ENCODE measurements at places on chromosomes 5 and 9.

DNA sequence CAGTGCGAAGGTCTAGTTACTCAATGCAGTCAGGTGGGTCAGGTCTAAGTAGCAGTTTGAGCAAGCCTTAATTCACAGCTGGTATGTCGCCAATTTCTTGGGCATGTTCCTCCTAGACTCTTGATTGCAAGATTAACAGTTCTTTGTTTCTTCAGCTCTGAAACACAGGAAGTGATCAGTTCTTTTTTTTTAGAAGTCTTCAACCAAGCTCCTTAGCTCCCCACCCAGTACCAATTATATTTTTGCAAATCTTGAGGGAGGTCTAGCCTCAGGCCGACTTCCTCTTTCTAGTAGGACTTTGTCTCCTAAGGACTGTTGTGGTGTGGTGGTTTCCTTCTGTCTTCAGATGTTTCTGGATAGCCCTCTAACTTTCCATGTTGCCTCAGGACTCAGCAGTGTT is 2054.2 kb downstream of the MAT2B start:
- no peak for DNase-seq

DNA sequence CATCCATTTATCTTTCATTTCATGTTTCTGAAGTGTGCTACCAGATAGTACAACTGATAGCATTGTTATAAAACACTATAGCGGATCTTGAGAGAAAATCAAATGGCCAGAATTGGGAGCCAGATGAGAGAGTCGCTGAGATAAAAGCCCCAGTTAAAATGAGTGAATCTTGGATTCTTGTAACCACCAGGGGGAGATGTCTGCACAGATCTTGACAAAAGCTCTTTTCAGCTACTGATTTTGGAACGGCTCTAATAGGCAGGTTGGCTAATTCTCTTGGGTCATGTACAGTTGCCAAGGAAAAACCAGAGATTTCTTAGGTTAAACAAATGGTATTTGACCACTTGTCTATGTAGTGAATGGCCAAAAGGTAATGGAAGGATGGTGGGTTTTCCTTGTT is 21.7 kb downstream of the F2RL2 start:
- peak; percentile 46 for DNase-seq

DNA sequence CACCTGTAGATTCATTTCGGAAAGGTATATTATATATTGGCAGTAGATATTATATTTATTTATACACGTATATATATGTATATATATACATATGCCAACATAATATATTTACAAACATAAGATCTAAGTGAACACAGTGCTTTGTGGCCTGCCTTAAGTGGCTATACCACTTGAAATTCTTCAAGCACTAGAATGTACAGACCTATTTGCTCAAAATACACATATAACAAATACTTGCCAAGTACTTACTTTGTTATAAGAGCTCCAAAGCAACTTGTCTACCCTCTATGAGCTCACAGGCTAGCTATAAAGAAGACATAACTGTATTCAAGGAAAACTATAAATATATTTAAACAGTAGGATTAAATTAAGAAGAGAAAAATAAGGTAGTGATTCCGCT is 33.6 kb upstream of the SLC36A1 start:
- DNase-seq, result no peak

DNA sequence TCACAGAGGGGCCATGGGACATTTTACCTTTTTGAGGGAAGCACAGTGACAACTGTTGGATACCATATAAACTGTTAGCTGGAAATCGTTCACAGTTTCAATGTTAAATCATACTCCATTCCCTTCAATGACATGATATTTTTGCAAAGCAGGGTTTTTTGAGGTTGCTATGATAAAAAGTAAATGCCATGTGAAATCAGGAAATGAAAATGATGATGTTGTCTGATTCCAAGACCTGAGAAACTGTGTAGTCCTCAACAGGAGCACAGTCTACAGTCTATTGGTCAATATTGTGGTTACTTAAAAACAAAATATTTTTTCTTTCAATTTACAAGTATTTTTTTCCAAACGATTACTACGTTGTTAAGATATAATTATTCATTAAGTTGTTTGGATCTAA is 24.0 kb upstream of the ADAM19 start:
- DNase-seq, result no peak

DNA sequence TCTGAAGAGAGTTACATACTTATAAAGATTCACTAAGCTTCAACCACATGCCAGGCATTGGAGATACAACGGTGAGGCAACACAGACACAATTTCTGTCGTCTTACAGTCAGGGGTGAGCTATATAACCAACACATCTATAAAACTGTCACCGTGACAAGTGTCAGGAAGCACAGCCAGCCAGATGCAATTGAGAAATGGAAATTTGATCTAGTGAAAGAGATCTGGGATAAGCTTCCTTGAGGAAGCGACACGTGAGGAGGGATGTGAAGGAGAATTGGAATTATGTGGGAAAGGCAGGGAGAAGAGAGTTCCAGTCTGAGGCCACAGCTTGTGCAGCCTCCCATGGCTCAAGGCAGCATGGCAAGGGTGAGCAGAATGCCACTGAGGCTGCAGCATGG is 50.9 kb upstream of the ZNF354B start:
- no peak for DNase-seq

DNA sequence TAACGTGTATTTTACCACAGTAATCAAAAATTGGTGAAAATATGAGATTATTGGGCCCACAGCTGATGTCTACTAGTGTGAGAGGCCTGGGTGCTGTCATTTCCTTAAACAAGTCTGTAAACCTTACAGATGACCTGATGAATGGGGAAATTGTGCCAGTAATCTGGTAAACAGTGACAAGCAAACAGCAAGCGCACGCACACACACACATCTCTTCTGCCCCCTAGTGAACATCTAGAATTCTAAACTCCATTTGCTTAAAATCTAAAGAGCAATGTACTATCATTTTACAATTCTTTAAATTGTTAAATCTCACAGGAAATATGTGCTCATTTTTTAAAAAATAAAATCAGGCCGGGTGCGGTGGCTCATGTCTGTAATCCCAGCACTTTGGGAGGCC is 7.5 kb upstream of the RAPGEF1 start:
- DNase-seq, result no peak

GRCh38 chr5:170444181-170444580 is 55.0 kb upstream of the KCNMB1 start:
- DNase-seq, result no peak

DNA sequence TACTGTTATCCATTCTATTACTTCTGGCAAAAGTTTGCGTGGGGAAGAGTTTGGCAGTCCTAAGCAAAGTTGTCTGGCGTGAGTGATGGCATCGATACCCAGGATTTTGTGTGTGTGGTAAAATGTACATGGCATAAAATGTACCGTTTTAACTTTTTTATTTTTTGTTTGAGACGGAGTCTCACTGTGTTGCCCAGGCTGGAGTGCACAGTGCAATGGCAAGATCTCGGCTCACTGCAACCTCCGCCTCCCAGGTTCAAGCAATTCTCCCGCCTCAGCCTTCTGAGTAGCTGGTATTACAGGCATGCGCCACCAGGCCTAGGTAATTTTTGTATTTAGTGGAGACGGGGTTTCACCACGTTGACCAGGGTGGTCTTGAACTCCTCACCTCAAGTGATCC is 55.4 kb upstream of the TJP2 start:
- no peak for DNase-seq

GRCh38 chr5:37043693-37044092 is 167.1 kb downstream of the NIPBL start:
- no peak for DNase-seq

GRCh38 chr9:94813379-94813778 is 86.9 kb downstream of the AOPEP start:
- no peak for DNase-seq

DNA sequence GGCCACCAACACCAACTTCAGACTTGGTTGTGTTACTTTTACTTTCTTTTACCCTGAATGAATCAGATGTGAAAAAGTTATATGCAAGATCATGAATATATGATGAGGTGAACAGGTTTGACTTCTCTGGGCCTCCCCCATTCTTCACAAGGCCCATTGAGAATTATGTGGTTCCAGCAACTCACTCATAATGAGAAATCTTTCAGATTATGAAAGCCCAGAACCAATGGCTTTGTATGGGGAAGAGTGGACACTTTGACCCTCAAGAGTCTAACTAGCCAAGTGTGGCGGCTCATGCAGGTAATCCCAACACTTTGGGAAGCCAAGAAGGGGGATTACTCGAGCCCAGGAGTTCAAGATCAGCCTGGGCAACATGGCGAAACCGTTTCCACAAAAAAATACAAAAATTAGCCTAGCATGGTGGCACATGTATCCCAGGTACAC is 16.1 kb upstream of the LNPEP start:
- DNase-seq, result no peak

DNA sequence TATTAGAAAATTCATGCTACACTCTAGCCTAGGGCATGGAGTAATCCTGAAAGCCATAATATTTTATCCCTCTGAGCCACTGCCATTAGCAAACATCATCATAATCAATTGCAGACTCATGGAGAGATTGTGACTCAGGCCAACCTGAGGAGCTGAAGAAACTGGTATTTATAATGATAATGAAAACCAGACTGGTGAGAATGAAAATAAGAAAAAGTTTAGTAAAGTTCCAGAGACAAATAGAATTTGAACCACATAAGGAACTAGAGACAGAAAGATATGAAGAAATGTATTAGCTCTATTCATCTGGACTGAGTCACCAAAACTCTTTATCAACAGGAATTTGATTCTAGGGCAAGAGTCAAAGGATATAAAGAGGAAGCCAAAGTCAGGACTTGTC is 158.7 kb downstream of the DRD1 start:
- no peak for DNase-seq

- DNase-seq, result no peak
These were observed 996.6 kb downstream of the TLE1 start for GRCh38 chr9:80692751-80693150.

DNA sequence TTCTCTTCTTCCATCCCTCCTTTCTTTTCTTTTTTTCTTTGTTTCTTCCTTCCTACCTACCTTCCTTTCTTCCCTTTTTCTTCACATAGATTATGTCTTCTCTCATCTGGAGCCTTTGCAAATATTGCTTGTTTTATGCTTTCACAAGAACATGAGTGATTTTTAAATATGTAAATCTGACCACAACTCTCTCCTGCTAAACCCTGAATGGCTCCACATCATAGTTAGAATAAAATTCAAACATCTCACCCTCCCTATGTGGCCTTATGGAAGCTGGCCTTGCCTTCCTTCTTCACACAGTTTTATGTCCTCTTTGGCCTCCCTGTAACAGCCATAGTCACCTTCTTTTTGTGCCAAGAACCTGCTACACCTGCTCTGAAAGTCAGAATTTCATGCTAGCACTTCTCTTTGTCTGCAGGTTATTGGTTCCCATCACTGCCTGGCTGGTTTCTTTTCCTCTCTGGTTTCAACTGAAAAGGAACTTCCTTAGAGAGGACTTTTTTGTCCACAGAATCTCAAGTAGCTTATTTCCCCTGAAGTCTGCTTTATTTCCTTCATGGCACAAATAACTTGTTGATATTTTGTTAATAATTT is 114.3 kb upstream of the TNC start:
- DNase-seq, result no peak

GRCh38 chr5:52947851-52948250 is 41.3 kb upstream of the ITGA2 start:
- no peak for DNase-seq

GRCh38 chr5:115124741-115125140 is 45.0 kb downstream of the TRIM36 start:
- DNase-seq, result no peak

DNA sequence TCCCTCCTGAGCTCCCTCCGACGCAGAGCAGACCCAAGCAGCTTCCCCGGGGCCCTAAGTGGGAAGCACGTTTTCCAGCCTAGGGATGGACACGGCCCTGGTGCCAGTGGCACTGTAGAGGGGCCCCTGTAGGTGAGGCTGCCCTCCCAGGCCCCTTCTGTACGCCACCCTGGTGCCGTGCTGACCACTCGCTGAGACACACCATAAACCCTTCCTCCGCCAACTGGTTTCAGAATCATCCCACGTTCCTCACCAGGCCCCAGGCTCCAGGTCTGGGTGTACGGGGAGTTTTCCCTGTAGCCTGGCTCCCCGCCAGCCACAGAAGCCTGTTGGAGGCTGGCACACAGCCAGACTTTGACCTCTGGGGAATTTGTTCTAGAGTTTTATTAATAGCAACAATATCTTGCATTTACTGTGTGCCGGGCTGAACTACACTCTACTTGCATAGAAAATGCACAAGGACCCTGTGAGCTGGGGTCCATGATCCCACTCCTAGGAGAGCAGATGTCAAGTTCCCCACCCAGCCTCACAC is 18.2 kb upstream of the WDR38 start:
- DNase-seq, result no peak

DNA sequence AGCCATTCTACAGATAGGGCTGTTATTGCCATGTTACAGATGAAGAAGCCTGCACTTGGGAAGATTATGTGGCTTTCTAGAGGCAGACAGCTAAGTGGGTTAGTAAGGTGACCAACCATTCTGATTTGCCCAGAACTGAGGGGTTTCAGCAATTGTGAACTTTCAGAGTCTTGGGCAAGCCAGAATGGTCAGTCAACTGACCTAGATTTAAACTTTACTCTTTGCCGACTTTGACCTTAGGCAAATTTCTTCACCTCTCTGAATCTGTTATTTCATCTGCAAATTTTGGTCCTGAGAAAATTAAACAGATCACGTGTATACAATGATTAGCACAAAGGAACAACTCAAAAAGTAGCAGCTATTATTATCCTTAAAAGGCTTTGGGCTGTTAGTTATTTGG is 20.4 kb upstream of the TNFSF8 start:
- no peak for DNase-seq

- DNase-seq, result no peak
These were observed 447.4 kb upstream of the WWC1 start for GRCh38 chr5:167843881-167844572.

DNA sequence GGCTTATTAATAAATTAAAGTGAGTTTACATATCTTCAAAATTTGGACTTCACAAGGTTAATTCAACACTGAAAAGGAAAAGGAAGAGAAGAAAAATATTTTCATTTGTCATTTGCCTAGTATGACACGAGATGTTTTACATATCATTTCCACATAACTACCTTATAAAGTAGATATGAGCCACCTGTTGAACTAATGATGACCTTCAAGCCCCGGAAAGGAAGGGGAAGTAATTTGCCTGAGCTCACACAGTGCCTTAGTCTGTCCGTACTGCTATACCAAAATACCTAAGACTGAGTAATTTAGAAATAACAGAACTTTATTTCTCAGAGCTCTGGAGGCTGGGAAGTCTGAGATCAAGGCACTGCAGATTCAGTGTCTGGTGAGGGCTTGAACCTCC is 17.9 kb downstream of the CMYA5 start:
- no peak for DNase-seq
